LoVo (cell line): ENCODE measurements at places on chromosomes 12 and 14.

DNA sequence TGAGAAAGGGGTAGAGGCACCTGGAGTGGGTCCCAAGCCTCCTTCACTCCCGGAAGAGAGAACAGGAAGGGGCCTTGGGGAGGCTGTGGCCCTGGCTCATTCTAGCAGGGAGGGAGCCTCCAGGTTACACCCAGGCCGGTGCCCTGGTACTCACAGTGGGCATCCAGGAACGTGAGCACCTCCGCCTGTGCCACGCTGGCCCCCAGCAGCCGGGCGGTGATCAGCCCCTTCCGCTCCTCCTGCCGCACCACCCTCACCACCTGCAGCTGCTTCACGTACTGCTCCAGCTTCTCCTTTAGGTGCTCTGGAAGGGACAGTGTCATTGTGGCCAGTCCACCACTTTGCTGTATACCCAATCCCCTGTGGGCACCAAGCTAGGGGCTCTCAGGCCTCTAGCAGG is 18.8 kb upstream of the CELA1 start:
- no peak for DNase-seq

- DNase-seq = no peak
These were observed 17.4 kb downstream of the KCNMB4 start for GRCh38 chr12:70383484-70383883.

- no peak for DNase-seq
These were observed 239.8 kb downstream of the RGS6 start for GRCh38 chr14:72172049-72172448.

DNA sequence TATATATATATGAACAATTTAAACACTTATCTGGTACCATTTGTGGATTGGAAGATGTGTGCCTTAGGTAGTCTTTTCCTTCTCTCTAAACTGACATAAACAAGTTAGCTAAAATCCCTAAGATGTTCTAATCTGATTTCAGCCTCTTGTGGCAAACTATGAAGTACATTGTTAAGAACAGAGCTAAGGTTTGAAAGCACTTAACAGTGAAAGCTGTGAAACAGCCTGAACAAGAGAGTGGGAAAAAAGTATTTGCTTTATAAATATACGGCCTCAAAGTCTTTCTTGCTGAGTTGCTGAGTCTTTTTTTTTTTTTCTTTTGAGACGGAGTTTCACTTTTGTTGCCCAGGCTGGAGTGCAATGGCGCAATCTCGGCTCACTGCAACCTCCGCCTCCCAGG is 53.7 kb upstream of the PELI2 start:
- DNase-seq = no peak

DNA sequence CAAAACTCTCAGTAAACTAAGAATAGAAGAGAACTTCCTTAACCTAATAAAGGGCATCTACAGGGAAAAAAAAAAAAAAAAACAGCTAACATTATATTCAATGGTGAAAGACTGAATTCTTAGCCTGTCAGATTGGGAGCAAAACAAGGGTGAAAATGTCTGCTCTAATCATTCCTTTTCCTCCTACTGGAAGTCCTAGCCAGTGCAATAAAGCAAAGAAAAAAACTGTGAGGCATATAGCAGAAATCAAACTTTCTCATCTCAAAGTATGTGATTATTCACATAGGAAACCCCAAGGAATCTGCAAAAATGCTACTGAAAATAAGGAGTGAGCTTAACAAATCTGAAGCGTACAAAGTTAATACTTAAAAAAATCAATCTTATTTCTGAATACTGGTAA is 170.7 kb downstream of the NUAK1 start:
- DNase-seq = no peak

GRCh38 chr12:81683881-81684280 is 75.3 kb downstream of the PPFIA2 start:
- DNase-seq = no peak

- DNase-seq = no peak
These were observed 19.5 kb upstream of the HAL start for GRCh38 chr12:96015672-96016071.

GRCh38 chr14:90785876-90786450 is 30.3 kb downstream of the TTC7B start:
- DNase-seq = no peak
